ENCODE measurements at places on chromosomes 6 and 20. TPM values are rescaled to one million over a fixed set of nuclear protein-coding genes. Genes with fewer than 3 reads are reported as not detected.

Gene SYTL3
- 10.8 TPM for total RNA-seq

DNA sequence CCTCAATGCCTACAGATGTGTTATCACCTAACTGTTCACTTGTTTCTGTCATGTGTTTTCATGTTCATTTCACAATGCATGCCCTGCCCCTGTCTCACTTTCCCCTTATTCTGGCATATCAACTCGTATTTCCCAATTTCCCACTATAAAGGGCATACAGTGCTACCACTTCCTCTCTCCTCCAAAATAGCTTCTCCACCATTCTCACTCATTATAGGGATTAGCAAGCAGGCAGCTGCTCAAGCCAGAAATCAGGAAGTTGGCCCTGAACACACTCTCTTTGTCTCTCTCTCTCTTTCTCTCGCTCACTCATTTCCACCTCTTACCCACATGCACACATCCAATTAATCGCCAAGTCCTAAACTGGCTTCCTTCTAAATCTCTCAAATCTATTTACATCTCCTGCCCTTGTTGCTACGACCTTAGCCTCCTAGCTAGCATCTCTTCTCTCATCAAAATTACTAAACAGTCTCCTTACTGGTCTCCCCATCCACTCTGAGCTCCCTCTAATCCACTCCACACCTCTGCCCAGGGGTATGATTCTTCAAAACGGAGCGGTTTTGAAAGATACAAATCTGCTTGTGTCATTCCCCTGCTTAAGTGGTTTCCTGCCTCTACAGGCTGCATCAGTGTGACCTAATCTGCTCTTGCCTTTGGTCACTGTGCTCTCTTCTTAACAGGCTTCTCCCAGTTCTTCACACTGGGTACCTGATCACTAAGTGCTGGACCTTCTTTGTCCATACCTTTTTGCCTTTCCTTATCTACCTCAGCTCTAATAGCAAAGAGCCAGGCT, 196.2 kb downstream of the BTBD9 start:
- H3K36me3 ChIP-seq, result no peaks in the 10 kb centered on the region
- no peak for DNase-seq
- H3K27me3 ChIP-seq, result no peaks in the 10 kb centered on the region
- H3K4me3 ChIP-seq, result no peak overlapping the region

DNA sequence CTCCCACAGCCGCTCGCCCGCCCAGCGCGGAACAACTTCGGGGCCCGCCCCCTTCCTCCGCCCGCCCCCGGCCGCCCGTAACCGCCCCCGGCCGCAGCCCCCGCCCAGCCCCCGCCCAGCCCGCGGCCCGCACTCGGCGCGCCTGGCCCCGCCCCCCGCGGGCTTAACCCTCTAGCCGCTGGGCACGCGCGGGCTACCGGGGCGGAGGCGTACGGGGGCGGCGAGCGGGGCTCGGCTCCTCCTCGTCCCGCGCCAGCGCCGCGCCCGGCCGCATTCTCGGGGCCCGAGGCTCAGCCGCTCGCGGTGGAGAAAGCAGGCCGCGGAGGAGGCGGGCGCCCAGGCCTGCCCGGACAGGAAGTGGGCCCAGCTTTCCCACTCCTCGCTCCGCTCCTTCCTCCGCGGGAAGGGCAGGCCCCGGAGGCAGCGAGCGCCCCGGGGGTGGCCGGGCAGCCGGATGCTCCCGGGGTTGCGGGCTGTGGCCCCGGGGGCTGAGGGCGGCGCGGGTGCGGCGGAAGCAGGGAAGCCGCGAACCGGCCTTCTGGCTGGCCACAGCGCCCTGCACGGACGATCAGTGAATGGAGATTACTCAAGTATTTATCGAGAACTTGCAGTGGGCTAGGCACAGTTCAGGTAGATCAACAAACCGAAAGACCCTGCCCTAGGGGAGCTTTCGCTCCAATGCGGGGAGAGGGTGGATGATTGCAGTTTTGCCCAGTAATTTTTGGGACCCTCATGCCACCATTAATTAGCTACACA, at the start of gene TRAM2:
Gene TRAM2, minus strand, starts transcription at position 39 of the 756 bp plus-strand sequence. CDS start 145 bp downstream, outside the sequence.
- peak within 1 kb of the TSS; percentile 89 for H3K27ac ChIP-seq
- H3K36me3 ChIP-seq, result no peaks in the 10 kb centered on the region
- H3K27me3 ChIP-seq, result no peaks in the 10 kb centered on the region
- H3K4me3 ChIP-seq, result peak within 1 kb of the TSS; percentile 74
- peaks cover 42% of the 10 kb centered on the region for H3K4me1 ChIP-seq

Gene TEAD3
- 29.0 TPM for total RNA-seq

DNA sequence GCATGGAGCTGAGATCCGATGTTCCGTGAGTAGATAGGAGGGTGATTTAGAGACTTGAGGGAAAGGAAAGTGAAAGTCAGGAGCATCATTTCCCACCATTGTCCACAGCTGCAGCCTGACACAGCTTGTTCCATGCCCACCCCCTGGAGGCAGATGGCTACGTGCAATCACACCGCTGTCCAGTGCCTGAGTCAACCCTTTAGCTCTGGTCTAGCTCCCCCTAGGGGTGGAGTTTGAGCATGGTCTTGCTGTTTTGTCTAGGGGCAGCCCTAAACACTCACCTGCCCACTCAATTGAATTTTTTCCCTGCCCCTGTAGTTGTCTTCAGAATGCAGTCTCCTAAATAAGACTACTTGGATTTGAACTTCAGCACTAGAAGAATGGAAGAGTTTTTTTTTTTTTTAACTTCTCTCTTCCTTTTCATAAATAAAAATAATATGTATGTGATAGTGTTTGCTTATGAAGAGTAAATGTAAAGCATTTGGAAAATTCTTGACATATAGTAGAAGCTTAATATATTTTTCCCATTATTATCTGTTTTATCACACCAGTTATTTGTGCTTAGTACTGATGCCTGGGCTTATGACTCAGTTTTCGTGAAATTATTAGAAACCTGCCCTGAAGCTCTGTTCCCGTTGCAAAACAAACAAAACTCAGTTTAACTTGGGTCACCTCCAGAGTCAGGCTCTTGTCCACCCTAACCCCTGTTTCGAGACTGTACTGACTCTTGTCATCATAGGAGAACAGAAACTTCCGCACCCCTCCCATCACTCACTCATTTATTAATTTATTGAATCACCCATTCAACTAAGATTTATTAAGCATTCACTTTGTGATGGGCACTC, 814.8 kb downstream of the MAFB start:
- no peak overlapping the region for H3K27ac ChIP-seq
- H3K36me3 ChIP-seq, result no peaks in the 10 kb centered on the region
- H3K4me3 ChIP-seq, result no peak overlapping the region

Gene TMC2
- total RNA-seq, result not detected

Measured in vagina (tissue), 2 donors.